ENCODE measurements at places on chromosomes 7 and 10.

DNA sequence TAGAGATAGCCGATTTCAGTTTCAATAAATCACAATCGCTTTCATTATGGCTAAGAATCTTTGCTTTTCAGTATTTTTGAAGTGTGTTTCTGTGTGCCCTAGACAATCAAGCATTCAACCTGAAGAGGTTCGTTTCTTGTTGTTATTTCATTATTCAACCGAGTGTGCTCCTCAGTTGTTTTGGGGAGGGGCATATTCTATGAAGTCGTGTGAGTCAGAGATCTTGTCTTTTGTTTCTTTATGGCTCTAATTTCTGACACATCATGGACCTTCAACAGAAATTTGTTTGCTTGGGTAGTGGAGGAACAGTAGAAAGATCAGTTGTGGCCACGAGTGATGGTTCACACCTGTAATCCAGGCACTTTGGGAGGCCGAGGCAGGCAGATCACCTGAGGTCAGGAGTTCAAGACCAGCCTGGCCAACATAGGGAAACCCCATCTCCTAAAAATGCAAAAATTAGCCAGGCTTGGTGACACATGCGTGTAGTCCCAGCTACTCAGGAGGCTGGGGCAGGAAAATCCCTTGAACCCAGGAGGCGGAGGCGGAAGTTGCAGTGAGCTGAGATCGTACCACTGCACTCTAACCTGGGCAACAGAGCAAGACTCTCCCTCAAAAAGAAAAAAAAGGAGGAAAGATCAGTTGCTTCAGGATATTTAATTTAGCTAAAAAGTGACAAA lies 38.3 kb downstream of the C1QL3 start:
- no peak for DNase-seq

- no peak for DNase-seq
Measured at GRCh38 chr7:31327071-31327470, 13.5 kb downstream of the NEUROD6 start.

GRCh38 chr7:46461334-46461777 lies 540.3 kb upstream of the IGFBP3 start:
- no peak for DNase-seq

GRCh38 chr7:51034521-51035264 lies 252.0 kb upstream of the GRB10 start:
- no peak for DNase-seq

DNA sequence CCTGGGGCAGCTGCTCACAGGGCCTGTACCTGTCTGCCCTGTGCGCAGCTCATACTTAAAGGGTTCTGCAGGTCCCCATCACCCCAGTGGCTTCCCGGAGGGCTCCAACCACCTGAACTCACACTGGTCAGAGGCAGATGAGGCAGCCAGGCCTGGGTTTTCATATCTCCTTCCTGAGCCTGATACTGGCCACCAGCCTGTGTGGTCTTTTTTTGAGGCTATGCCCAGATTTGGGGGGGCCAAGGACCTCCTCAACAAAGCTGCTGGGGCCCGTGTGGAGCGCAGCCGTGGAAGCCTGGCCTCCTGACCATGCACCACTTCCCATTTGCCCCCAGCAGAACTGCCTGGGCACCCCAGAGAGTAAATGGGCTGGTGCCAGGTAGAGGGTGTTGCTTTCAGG lies 25.7 kb downstream of the PNLIPRP2 start:
- DNase-seq: no peak

- peak; percentile 51 for DNase-seq
Measured at GRCh38 chr10:86261941-86262687, 104.5 kb downstream of the GRID1 start.

- DNase-seq: no peak
Measured at GRCh38 chr10:129522041-129522585, 55.1 kb downstream of the MGMT start.

DNA sequence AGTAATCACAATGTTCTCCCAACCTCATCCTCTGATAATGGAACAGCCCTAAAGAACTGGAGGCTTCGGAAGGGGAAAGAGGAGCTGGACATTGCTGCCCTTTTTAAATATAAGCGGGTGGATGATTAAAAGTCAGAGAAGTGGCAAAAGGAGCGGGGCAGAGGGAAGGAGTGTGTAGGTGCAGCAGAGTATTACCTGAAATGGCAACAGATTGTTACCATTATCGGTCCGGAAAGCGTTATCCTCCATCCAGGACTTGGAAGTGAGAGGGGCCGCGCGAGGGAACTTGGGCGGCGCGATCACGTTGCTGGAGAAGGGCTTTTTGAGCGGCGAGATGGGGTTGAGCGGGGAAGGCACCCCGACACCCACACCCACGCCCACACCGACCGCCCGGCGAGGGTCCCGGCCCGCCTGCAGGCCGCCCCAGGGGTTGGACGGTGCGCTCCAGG lies 51.7 kb downstream of the CPEB3 start:
- no peak for DNase-seq

- DNase-seq: peak; percentile 86
Measured at GRCh38 chr10:118358327-118358726, 16.2 kb upstream of the FAM204A start.

GRCh38 chr10:110980807-110981206 lies 61.4 kb downstream of the SHOC2 start:
- DNase-seq: no peak

DNA sequence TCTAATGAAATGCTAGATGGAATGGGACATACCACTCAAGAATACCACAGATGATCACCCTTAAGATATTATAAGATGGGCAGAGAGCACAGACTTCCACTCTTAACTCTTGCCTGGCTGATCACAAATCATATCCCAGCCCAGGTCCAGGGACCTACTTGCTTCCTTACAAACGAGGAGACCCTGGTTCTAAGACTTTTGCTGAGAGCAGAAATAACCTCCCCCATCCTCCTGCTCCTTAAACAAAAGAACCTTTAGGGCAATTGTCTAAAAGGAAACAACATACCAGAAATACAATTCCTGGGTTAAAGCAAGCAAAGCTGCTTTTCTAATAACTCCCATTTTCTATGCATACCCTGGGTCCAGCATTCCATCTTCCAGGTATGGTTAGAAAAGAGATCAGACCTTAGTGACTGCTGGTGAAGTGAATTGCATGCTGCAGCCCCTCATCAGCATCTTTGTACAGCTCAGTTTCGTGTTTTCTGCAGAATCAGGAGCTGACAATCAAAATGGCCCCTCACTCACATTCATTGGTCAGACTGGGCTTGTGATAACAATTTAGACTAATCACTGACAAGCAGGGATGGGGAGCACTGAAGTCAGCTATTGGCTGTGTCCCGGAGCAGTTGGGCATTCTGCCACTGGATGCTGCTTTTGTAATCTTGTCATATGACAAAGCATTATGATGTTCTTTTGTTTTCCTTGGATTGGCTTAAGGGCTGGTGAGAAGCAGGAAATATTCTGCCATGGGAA lies 14.6 kb downstream of the IFIT3 start:
- DNase-seq: no peak

GRCh38 chr10:58647376-58648112 lies 134.9 kb downstream of the BICC1 start:
- no peak for DNase-seq

GRCh38 chr10:18449611-18450026 lies 201.8 kb downstream of the NSUN6 start:
- no peak for DNase-seq

DNA sequence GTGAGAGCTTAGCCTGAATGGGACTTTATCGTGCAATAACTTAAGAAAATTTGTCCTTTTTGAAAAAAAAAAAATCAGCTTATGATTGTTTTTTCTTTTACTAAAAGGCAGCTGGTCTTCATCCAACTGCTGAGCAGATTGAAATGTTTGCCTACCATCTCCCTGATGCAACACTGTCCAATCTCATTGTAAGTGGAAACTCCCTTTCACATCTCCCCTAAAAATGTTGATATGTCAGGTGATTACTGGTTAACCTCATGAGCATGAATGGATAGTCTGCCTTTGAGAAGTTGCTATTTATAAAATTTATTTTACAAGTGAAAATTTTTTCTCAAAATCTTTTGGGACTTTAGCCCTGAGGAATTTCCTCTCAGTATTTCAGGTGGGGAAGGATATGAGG lies 17.8 kb upstream of the HKDC1 start:
- no peak for DNase-seq

DNA sequence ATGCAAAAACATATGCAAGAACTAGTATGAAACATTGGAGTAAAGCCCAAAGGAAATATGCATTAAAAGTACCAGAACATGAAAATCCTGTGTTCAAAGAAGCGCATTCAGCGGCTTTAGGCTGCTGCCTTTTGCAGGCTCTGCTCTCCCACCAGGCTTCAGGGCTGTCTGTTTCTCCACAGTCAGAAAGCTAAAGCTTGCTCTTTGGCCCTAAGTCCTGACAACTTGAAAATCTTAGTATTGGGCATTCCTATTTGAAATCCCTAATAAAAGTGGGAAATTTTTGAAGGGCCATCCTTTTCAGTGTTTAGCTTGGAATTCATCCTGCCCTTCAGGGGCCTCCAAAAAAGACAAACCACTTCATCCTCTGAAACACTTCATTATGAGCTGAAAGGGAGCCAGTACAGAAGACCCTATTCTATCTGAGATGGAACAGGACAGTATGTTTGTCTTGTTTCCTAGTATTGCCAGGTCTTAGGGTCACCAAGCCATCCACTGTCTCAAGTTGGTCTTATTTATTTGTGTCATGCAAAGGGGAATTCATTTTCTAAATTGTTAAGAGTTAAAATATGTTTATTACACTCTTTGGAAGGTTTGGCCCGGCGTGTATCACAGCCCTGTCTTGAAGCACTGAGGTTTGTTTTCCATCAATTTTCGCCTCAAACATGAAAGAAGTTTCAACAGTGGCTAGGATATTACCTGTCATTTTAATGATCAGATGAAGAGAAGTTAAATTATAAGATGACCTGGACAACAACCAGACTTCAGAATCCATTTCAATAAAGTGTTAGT lies 326.3 kb upstream of the BMPER start:
- no peak for DNase-seq

GRCh38 chr7:154633641-154634040 lies 369.3 kb downstream of the PAXIP1 start:
- DNase-seq: no peak

DNA sequence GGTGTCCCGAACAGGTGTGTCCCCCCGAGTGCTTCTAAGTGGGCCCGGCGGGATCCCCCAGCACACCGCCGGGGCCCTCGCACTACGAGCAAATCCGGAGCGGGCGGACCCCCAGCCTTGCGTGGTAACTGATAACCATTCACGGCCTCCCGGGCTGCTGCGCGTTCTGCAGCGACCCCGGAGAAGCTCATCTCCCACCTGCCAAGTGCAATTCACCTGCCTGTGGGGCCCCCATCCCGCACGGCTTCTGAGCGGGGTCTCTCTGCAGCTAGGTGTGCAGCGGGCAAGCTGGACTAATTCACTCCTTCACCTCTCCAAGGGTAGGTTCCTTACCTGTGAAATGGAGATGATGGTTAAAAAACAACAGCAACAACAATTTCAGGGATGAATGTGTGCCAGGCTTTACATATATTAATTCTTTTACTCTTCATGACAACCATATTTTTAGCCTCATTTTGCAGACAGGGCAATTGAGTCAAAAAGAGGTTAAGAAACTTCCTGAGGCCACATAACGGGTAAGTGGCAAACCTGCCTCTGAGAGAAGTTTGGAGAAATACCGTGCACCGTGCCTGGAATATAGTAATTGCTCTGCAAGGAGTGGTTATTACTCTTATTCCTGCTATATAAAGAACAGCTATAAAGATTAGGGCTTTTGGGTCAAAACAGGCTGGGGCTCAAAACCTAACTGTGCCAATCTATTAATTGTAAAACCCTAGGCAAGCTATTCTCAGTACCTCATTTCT lies 652 bp upstream of the PODXL start:
- DNase-seq: no peak

GRCh38 chr7:36082910-36083309 lies 70.1 kb upstream of the EEPD1 start:
- DNase-seq: no peak

DNA sequence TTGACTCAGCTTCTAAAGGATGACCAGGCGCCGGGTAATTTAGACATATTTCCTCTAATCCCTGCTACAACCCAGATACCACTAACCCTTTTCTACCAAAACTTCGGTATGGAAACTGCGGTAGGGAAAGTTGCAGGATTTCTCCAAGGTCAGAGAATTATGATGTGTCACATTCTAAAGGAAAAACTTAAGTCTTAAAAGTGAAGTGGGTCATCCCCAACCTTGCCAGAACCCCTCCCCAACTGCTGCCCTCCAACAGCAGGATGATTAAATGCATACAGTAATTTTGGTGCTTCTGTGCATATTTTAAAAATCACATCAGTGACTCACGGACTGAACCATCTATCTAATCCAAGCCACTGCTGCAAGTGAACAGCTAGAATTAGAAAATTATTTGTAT lies 52.7 kb downstream of the GRB10 start:
- DNase-seq: no peak

- DNase-seq: no peak
Measured at GRCh38 chr10:119313644-119314043, 106.3 kb downstream of the GRK5 start.

DNA sequence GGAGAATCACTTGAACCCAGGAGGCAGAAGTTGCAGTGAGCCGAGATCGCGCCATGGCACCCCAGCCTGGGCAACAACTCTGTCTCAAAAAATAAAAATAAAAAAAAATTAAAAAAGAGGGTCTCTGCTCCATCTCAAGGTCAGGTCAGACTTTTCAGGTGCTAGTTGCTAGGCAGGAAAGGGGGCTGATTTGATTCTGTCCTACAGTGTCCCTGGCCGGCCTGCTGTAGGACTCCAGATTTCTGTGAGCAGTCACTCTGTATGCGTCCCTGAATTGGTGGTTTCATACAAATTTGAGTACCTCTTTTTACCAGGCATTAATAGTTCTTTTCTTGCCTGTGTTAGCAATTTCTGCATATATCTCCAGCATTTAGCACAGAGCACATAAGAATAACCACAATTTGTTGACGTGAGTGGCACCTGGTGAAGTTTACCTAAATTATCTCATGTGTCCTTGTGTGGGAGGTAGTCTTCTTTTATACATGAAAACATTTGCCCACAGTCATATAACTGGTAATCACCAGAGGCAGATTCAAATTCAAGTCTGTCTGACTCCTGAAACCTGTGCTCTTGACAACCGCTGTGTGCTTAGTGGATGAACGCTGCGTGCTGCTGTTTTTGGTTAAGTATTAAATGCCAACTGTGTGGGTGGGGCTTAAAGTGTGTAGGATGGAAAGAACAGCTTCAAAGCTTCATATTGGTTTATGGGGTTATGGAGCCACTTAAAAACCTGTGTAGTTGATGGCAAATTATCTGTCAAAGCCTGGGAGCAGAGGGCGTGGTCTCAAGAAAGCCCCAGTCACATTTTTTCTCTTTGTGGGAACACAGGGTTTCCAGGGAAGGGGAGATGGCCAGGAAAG lies 3.2 kb upstream of the ZNF775 start:
- no peak for DNase-seq

GRCh38 chr7:106312099-106312871 lies 27.5 kb upstream of the NAMPT start:
- no peak for DNase-seq

DNA sequence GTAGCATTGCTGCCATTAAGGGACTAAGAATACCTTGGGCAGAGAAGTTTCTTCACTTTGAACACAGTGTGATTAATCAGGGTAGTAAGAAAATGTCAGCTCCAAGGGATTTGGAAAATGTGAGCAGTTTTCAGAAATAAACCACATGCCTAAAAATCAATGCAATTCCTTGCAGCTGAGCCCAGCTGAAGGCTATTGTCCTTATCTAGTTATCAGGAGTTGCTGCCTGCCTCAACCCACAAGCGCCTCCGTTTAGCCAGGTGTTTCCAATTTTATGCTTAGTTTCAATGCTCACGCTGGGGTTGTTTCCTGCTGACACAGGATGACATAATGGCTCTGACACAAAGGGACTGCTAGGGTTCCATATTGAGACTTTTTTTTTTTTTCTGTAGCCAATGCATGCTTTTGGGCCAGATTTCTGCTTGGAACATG lies 132.3 kb upstream of the ANK3 start:
- peak; percentile 84 for DNase-seq
